ENCODE measurements at places on chromosomes 2 and 18. TPM values are rescaled to one million over a fixed set of nuclear protein-coding genes. Genes with fewer than 3 reads are reported as not detected.

- peak; percentile 68 for DNase-seq
Measured at GRCh38 chr2:233974530-233975071, 57.4 kb downstream of the TRPM8 start.

TSPYL6 gene
- 0.06 TPM for total RNA-seq

DNA sequence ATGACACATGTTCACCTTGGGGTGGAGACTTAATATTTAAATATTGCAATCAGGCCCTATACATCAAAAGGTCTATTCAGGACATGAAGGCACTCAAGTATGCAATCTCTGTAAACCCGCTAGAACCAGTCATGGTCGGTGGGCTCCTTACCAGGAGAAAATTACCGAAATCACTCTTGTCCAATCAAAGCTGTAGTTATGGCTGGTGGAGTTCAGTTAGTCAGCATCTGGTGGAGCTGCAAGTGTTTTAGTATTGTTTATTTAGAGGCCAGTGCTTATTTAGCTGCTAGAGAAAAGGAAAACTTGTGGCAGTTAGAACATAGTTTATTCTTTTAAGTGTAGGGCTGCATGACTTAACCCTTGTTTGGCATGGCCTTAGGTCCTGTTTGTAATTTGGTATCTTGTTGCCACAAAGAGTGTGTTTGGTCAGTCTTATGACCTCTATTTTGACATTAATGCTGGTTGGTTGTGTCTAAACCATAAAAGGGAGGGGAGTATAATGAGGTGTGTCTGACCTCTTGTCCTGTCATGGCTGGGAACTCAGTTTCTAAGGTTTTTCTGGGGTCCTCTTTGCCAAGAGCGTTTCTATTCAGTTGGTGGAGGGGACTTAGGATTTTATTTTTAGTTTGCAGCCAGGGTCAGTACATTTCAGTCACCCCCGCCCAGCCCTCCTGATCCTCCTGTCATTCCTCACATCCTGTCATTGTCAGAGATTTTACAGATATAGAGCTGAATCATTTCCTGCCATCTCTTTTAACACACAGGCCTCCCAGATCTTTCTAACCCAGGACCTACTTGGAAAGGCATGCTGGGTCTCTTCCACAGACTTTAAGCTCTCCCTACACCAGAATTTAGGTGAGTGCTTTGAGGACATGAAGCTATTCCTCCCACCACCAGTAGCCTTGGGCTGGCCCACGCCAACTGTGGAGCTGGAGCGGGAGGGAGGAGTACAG lies 108.1 kb downstream of the XRCC5 start:
- no peak for DNase-seq

- DNase-seq = no peak
Measured at GRCh38 chr2:122203523-122203922, 448.1 kb downstream of the TSN start.

SEPTIN10 gene
- 87.3 TPM for total RNA-seq

DNA sequence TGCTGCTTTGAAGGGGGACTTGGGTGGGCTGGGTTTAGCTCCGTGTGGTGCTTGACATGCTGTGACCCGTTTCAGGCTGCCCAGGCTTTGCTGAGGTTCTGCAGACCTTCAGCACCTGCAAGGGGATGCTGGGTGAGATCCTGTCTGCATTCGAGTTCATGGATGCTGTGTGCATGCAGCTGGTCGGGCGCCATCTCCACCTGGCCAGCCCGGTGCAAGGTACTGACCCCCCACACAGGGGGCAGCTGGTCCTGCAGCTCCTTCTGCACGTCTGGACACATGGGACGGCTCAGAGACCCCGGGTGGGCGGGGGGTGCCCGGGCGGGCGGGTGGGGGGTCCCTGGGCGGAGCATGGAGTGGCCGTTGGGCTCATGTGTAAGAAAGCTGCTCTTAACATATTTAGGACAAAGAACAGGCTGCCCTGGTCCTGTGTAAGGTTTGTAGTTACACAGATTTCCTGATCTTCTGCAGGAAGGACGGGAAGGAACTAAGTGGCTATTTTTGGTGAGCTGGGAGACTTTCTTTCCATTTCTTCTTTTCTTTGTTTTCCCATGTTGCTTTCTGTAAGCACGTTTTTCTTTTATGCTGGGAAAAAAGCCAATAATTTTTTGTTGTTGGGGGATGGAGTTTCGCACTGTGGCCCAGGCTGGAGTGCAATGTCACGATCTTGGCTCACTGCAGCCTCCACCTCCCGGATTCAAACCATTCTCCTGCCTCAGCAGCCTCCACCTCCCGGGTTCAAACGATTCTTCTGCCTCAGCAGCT lies 15.8 kb downstream of the D2HGDH start:
- no peak for DNase-seq

ZSWIM2 gene
- total RNA-seq = not detected

RRM2 gene
- total RNA-seq = 21.4 TPM

GRCh38 chr2:55425431-55425831 lies 5.8 kb upstream of the CCDC88A start:
- no peak for DNase-seq

GRCh38 chr2:9145109-9145751 lies 61.4 kb upstream of the ASAP2 start:
- no peak for DNase-seq

DNA sequence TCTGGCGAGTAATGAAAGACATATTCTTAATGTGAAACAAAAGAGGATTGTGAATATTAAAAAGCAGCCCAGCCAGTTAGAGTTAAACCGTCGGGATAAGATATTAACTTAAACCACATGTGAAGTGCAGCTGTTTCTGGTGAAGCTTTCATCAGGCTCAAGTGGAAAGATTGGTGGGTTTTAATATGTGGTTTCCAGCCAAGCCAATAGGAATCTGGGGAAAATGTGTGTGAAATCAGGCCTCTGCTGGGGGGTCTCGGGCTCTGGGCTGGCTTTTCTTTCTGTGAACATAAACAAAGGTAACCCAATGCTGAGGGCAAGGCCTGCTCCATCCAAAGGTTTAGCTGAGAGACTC lies 279.6 kb downstream of the SLC4A3 start:
- no peak for DNase-seq

- DNase-seq = no peak
Measured at GRCh38 chr2:71700041-71700657, 246.8 kb downstream of the DYSF start.

CRYGC gene
- total RNA-seq = not detected

GRCh38 chr18:50203801-50204604 lies 9.1 kb upstream of the MYO5B start:
- DNase-seq = peak; percentile 5

Data from glomerular endothelial cell (primary cell).